ENCODE measurements at places on chromosomes 3 and 15. TPM values are rescaled to one million over a fixed set of nuclear protein-coding genes. Genes with fewer than 3 reads are reported as not detected.

DNA sequence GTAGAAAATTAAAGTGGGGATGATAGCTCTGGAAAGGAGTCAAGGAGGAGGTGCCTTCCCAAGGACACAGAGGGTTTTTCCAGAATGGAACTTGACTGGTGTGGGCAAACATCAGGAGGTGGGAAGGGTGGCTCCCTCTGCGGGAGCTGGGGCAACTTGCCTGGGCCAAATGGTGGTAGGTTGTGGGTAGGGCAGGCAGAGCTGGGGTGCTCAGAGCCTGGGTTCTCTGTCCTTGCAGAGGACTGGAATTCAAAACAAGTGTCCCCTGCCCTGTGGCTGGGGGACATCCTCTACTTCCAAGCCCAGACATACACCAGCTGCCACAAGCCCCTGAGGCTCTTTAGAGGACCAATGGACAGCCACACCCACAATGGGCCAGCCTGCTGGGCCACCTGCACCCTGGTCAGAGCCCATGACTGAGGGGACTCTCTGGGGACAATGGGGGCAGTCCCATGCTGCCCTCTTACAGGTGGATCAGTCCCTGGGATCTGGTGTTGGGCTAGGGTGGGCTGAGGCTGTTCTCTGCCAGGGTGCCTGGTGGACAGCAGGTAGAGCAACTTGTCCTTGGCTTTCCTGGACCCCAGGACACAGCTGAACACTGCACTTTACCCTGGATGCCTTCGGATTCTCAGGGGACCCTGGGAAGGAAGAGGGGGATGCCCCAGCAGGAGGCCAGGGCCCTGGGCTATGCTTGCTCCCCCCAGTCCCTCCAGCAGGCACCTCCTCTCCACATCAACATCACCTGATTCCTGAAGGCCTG is 38.6 kb upstream of the CSPG4 start:
- peak; percentile 28 for DNase-seq

DNA sequence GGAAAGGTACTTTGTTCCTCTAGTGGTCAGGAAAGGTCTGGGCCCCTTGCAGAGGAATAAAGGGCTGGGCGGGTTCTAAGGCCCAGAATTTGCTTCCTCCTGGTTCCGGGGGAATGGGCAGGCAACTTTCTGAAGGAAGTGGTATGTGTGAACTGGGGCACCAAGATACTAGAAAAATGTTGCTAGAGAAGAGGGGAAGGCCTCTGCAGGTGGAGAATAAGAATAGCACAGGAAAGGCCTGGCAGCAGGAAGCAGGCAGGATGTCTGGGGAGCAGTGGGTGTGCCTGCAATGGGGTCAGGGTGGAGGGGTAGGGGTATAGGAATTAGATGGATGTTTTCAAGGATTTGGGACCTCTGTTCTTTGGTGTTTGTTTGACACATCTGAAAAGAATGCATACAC is 2.0 kb downstream of the SLC22A13 start:
- peak; percentile 62 for DNase-seq

- no peak for DNase-seq
Observed at GRCh38 chr3:195700319-195700718, 20.5 kb upstream of the MUC20 start.

DNA sequence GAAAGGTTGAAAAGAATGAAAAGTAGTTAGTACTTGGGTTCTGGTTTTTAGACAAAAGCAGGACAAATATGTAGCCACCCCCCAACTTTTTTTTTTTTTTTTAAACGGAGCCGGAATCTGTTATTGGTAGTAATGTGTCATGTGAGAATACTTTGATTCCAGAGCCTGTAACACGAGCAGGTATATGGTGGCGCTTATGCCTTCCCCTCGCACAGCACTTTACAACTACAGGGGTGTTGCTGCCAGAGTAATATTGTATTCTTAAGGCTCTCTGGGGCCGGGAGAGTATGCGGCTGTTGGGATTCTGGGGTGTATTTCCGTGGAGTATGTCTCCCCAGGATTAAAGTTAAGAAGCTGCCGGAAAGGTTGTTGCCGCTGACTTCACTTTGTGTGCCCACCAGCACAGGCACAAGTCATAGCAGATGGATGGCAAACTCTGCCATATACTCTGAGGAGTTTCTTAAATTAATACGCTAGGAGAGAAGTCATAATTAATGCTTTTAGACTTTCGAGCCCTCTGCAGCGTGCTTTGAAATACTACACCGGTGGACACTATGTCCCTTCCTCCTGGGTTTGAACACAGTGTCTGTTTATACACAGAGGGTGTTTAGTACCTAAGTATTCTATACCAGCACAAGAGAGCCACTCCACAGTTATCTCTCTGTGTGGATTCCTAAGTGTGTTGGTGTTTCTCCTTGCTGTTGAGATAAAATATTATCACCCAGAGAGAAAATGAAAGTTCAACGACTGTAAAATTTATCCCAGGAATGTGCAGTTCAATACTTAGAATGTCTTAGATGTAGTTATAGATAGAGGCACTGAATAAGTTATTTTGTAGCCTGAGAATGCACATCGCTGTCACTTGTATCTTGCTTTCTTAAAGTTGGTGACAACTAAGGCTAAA is 1.4 kb downstream of the MBNL1 start:
- DNase-seq = peak; percentile 58

- peak; percentile 92 for DNase-seq
Observed at GRCh38 chr3:134473868-134474546, 11.8 kb downstream of the ANAPC13 start.

Gene PP2D1
- not detected for total RNA-seq
